ENCODE measurements at places on chromosomes 4 and X. TPM values are rescaled to one million over a fixed set of nuclear protein-coding genes. Genes with fewer than 3 reads are reported as not detected.

FOXR2 gene
- not detected for total RNA-seq

HSFX1 gene
- total RNA-seq, result 0.64 TPM

XG gene
- total RNA-seq, result 3.4 TPM

UBE2A gene
- total RNA-seq, result 58.9 TPM

SLC6A14 gene
- not detected for total RNA-seq

POU4F2 gene
- not detected for total RNA-seq

Measured in mesenteric fat pad (tissue), 1 donor.